ENCODE measurements at places on chromosomes 5 and 9.

DNA sequence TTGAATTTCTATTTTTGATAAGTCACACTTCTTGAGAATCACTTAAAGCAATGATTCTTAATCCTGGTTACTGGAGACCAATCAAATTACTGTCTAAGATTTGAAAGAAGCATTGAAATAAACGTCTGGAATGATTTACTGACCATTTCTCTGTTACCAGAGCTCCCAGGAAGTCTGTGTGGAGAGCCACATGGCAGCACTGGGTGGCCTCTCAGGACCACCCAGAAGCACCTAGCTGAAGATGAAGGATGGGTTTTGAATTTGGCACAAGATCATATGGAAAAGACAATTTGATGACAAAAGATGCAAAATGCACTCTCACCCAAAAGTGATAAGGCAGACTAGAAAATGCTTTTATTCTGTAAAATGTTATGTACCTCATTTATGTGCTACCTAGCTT is 30.4 kb downstream of the IARS1 start:
- DNase-seq, result no peak

GRCh38 chr9:84874596-84874995 is 205.1 kb downstream of the NTRK2 start:
- no peak for DNase-seq

- DNase-seq, result no peak
Observed at GRCh38 chr9:136265561-136266355, 20.1 kb upstream of the QSOX2 start.

GRCh38 chr9:128232528-128233428 is 29.6 kb downstream of the DNM1 start:
- DNase-seq, result no peak

DNA sequence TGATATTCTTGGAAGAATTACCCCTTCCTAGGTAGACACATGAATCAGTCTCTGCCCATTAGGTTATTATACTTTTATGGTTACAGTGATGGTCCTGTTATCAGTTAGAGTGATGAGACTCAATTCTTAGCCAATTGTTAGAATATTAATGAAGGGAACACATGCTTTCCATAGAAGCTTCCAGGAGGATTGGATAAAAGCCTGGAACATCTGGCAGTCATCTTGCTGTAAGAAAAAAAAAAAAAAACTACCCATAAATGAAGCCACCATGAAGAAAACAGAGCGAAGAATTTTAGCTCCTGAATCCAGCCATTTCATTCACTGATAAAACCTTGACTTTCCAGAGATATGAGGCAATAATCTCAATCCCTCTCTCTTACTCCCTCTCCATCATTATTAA is 262.5 kb upstream of the GRIN3A start:
- no peak for DNase-seq

GRCh38 chr5:141869040-141869439 is 9.2 kb downstream of the PCDH1 start:
- DNase-seq, result no peak
